AML-193 (cell line): ENCODE measurements at places on chromosomes 7 and 10.

DNA sequence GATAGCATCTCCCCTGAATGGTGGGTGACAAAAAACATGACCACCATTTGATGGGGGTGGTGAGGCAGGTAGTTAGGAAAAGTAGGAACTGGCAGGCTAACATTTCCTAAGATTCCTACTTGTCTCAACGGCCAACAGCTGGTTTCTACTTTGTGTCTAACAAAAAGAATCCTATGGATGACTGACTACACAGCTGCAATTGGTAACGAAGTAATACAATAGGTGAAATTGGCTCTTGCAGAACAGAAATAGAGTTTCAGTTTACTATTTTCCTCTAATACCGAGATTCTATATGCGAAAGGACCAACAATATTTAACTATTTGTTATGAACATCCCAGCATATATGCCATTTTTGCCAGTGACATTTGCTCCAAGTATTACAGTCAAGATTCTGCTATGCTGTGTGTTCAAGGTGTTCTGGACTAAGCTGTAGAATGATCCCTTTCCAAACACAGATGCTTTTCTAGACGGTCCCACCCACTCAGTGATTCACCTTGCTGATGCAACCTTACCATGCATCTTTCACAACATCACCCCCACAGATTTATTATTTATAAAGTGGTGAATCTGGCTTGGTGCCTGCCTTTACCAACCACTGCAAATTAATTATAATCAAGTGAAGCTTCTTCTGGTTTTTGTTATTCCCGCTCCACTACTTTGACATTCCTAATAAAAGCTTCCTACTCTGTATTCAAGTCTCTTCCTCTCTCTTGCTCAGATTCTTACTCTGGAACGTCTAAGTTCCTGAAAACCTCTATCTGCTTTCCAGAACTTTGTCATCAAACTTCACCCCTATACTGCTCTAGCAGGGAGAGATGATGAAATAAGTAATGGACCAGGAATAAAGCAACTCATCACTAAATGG lies 16.8 kb downstream of the BBIP1 start:
- no peak for DNase-seq

DNA sequence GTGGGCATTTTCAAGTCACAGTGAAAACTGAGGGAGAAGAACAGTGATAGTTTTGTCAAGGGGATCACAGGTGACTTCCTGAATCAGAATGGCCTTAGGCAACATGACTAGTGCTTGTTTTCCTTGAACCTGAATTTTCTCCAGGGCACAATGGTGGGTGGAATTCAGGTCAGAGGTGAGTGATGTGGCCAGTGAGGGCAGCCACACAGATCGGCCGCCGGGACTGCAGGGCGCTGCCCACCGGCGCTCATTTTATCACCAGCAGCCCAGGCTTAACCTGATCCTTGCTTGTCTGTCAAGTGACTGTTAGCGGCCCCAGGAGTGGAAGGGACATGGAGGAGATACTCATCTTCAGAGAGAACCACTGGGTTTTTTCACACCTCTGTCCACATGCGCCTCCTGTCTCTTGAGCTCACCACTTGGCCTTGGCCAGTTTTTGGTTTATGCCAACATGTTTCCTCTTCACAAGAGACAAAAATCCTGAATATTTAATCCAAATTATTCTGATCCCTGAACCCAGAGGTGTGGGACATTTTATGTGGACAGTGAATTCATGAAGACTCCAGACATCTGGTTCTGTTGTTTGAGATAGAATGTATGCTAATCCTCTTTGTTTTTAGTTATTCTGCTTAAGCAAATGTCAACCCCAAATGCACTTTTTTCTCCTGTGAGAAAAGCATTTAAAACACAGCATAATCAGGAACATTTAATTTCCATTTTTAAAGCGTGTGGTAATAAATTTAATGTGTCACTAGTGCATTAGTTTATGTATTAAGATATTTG lies 108.7 kb downstream of the DOCK1 start:
- no peak for DNase-seq

- DNase-seq = no peak
Observed at GRCh38 chr7:149875396-149875795, 1.6 kb downstream of the ATP6V0E2 start.

DNA sequence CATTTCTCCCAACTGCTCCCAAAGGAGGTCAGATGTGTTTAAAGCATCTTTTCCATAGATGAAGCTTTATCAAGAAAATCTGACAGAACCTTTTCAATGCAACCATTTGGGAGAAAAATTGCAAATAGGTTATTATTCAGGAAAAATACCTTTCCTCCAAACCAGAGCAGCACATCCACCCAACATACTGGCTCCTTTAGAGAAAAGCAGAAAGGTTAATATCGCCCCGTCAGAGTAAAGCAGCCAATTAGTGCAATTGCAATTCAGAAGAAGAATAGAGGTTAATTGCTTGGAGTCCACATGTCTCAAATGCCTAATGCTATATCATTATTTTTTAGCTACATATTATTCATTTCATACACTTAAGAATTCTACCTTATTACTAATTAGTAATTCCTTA lies 48.9 kb upstream of the HSPA12A start:
- DNase-seq = no peak

DNA sequence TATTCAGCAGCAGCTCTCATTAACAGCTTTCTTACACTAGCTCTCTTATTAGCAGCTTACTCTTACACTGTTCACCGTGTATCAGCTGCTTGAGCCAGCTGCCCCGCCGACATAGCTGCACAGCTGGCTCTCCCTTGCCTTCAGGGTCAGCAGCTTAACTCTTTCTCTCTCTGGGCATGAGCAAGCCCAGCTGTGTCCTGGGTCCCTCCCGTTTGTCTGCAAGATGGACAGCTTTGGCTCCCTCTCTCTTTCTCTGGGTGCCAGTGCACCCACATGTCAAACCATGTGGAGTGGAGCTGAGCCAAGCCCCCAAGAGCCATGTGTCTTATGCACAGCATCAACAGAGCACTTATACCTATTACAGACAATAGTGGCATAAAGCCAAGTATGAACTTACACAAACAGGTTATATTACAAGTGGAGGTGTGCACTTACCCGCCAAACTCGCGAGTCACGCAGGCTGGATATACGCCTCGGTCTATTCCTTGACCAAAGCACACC lies 35.7 kb upstream of the MTPAP start:
- peak; percentile 42 for DNase-seq

DNA sequence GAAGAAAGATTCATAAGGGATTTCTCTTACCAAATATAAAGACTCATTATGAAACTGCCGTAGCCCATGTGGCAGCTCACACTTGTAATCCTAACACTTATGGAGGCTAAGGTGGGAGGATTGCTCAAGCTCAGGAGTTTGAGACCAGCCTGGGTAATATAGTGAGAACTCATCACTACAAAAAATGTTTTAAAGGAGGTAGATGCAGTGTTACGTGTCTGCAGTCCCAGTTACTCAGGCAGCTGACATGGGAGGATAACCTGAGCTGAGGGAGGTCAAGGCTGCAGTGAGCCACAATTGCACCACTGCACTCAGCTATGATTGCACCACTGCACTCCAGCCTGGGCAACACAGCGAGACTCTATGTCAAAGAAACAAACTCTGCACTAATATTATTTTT lies 18.1 kb upstream of the DNA2 start:
- DNase-seq = no peak
